Stimulated activated CD4-positive, alpha-beta T cell treated with anti-CD3 and anti-CD28 coated beads, Interleukin-2, amount 100 ng/mL, for 24 hours (primary cell): ENCODE measurements at places on chromosomes 7 and 10.

DNA sequence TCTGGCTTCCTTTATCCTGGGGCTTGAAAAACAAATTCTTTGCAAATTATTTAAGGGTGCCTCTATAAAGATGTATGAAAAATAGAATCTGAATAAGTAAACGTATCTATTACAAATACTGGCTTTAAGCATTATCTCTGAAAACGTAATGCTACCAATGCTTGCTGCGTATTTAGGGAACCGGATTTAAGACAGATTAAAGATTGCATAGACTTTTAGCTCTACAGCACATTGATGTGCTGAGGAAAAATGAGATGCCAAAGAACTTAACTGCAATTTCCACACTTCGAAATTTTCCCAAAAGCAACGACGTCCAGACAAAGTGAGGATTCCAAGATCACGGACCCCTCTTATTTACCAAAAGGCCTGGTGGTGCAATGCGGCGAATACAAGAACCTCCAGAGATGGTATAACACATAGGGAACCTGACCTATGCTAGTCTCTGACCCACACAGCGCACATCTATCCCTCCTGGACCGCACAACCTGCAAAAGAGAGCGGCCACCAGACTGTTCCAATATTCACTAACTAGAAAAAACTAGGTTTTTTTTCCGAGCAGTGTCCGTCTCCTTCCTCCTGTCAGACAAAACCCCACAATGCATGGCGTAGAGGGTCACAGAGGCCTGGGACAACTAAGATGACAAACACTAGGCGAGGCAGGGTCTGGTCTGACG, 34.3 kb upstream of the PHF14 start:
- no peak for DNase-seq

DNA sequence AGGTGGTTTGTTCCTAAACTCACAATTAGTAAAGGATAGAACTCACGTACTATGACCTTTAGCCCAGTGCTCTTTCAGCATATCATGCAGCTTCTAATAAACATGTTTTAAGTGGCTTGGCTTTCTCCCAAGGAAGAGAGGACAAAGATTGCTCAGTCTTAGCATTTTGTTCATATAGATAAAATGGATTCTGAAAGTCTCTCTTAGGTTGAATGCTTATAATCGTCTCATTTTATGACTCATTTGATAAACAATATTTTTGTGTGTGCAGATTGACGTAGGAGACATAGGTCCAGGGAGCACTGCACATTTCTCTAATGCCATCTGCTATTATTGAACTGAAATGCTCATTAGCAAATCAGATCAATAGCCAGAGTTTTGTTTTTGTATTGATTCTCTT, 44.8 kb downstream of the GNAT3 start:
- DNase-seq = no peak

DNA sequence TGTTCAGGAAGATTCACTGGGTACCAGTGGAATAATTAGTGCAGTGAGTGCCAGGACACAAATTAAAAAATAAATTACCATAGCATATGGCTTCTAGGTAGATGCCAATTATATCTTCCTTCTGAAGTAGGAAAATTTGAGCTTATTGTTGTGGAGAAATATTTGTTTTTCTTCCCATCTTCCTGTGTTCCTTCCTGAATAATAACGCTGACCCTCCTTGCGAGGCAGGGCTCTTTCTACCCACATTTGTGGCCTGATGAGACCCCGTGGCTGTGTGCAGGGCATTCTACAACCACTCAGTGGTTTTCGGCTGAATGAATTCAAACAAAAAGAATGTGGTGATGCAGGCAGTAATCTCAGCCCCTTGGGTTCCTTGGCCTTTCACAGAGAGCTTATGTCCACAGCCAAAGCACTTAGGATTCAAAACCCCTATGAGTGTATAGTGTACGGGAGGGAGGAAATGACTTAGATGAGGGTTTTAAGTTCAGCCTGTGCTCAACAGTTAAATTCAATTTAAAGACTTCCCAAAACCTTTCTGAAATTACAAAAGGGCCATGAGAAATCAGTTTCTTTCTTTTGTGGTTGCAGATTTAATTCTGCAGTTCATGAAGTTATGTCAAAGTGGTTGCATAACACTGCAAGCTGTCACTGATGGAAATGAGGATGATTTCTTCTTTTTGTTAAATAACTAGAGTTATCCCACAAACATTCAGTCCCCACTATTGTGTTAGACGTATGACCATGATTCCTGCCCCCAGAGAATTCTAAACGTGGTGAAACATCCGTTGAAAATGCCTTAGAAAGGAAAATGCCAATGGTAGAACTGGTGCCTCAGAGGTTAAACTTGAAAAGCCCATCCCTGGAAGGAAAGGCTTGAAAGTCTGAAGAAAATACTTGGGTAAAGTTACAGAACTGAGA, 255.3 kb downstream of the FZD1 start:
- DNase-seq = no peak

GRCh38 chr10:120221873-120222485, 235.0 kb upstream of the PLPP4 start:
- DNase-seq = no peak

DNA sequence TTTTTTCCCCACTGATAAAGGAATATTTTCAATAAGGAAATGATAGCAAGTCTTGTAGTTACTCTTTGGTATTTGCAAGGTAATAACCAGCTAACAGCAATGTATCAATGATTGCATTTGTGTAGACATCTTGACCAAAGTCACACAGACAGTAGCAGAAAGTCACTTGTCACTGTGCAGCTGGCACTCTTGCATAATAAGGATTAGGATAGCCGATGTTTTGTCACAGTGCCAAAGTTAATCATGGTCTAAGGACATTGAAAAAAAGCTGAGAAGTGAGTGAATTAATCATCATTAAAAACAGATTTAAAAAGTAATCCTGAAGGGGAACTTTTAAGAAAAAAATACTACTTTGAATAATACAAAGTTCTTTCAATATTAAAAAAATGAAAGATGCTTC, 834.3 kb upstream of the C7orf33 start:
- DNase-seq = no peak

- peak; percentile 73 for DNase-seq
Measured at GRCh38 chr7:151875942-151876898, 695 bp downstream of the PRKAG2 start.

GRCh38 chr10:74880041-74880440, 53.6 kb downstream of the KAT6B start:
- DNase-seq = no peak

GRCh38 chr10:21791276-21791675, 212.3 kb downstream of the DNAJC1 start:
- DNase-seq = no peak

DNA sequence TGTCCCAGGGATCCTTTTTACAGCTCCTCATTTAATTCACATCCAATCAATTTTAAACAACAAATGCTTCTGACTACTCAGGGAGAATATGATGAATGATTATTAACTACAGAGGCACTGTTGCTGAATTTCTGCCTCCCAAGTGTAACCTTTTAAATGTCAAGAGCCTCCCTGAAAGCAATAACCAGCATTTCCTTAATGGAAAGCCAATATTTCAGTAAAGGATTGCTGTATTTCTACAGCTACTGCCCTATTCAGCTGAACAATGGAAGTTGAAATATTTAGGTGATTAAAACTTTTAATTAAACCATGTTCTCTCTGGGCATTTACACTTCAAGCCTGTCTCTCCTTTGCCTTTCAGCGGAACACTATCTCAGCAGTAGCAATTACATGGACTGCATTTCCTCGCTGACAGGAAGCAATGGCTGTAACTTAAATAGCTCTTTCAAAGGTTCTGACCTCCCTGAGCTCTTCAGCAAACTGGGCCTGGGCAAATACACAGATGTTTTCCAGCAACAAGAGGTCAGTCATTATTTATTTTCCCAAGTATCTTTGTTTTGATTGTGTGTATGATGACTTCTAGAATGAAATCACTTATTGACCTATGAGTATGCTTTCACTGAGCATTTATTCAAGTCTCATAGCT, 304.7 kb downstream of the BICC1 start:
- no peak for DNase-seq

DNA sequence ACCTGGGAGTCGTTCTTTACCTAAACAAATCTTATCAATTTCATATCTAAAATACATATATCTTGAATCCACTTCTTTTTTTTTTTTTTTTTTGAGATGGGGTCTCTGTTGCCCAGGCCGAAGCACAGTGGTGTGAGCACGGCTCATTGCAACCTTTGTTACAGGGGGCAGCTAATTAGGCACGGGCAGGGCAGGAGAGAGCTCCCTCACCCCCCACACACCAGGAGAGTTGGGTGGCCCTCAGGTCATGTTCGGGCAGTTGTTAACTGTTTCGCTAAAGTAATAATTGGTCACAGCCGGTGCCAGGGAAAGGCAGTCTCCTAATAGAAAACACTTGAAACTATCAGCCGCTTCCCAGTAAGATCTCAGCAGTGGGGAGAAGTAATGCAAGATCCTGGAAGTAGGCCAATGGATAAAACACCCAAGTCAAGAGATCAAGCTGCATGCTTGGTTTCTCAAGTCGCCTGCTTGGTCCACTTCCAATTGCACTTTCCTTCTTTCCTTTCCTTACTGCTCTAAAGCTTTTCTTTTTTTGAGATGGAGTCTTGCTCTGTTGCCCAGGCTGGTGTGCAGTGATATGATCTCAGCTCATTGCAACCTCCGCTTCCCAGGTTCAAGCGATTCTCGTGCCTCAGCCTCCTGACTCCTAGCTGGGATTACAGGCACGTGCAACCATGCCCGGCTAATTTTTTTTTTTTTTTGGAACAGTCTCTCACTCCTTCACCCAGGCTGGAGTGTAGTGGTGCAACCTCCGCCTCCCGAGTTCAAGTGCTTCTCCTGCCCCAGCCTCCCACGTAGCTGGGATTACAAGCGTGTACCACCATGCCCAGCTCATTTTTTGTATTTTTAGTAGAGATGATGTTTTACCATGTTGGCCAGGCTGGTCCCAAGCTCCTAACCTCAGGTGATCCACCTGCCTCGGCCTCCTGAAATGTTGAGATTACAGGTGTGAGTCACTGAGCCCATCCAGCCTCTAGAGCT, 21.3 kb upstream of the EFCAB10 start:
- no peak for DNase-seq

GRCh38 chr7:149728491-149729375, 44.7 kb downstream of the ZNF467 start:
- DNase-seq = no peak

DNA sequence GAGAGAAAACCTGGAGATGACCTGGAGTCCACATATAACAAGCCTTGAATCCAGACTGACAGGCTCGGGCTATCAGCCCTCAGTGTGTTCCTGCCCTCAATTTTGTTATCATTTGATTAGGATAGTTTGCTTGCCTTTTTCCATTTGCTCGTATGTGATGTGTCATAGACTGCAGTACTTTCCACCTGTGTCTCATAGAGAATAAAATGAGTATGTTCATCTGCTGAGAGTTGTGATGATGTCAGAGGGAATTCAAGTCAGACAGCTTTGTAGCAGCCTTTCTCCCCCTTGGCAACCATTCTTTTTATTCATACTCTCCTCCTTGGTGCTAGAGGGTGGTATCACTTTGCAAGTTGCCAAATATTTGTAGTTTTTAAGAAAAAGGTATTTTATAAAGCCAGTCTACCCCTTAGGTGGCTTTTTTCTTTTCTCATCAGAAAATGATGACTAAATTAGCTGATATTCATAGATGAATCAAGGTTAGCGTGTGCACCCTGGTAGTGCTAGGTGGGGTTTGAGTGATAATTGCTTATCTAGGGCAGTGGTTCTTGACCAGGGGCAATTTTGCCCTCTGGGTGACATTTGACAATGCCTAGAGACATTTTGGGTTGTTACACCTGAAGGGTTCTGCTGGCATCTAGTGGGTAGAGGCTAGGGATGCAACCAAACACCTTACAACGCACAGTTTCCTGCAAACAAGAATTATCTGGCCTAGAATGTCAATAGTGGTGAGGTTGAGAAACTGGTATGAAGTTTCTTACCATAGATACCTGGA, 5.4 kb downstream of the SGPL1 start:
- peak; percentile 11 for DNase-seq

DNA sequence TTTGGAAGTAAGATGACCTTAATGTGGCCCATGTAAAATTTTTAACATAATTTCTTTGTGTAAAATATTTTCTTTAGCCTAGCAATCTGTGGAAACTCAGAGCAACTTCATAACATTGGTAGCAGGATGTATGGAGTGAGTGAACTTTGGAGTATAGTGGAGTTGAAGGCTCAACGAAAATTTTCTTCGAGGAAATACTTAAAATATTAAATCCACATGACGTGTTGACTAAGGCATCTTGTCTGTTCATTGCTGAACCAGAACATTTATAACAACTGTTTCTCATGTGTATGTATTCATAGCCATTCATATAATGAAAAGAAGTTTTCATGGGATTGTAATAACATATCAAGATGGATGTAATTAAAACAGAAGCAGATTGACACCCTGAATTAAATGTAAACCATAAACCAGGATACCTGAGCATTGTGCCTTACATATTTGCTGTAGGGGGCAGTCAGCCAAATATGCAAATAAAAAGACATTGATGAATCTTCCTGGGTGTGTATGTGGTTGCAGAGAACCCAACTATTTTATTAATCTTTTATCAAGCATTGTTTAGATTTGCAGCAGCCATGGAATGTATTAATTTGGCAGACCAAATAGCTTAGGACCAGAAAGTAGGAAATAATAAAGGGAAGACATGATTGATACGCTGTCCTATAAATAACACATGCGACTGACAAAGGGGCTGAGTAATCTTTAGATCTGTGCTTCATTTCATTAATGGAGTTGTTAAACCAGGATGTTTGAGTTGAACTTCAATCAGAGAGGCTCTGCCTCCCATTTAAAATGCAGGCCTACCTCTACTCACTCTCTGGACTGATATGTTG, 11.5 kb downstream of the AUTS2 start:
- no peak for DNase-seq

DNA sequence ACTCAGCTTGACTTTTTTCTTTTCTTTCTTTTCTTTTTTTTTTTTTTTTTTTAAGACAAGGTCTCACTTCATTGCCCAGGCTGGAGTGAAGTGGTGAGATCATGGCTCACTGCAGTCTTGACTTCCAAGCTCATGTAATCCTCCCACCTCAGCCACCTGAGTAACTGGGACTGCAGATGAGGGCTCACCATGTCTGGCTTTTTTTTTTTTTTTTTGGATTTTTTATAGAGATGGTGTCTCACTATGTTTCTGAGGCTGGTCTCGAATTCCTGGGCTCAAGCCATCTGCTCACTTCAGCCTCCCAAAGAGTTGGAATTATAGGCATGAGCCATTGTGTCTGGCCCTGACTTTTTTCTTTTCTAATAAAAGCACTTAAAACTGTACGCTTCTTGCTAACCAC, 358.2 kb upstream of the IGFBP3 start:
- DNase-seq = no peak

- DNase-seq = peak; percentile 65
Measured at GRCh38 chr7:131106681-131107336, 220.9 kb upstream of the MKLN1 start.

DNA sequence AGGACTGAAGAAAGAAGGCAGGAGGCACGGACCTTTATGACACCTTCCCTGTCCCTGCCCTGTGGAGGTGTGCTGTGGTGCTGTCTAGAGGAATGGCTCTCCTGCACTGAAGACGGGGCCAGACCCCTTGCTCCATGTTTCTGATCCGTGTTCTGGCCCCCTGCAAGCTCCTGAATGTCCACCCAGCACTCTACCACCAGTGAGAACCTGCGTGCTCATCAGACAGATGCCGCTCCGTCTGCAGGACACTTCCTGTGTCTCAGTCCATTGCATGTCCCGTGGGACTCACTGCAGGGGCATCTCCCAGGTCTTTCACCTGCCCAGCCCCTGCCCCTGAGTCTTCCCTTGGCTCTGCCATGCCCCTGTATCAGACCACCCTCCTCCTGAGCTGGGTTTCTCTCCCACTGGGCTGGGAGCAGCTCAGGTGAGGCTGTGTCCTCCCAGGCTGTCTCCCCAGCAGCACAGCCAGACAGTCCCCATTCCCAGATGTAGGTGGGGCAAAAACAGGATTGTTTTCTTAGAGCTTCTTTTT, 278.3 kb upstream of the ZNF32 start:
- DNase-seq = no peak

- no peak for DNase-seq
Measured at GRCh38 chr7:31633894-31634494, 53.0 kb upstream of the PPP1R17 start.
